Activated CD8-positive, alpha-beta memory T cell treated with anti-CD3 and anti-CD28 coated beads, Interleukin-2, amount 50 U/mL, for 48 hours (primary cell): ENCODE measurements at places on chromosomes 4 and X.

DNA sequence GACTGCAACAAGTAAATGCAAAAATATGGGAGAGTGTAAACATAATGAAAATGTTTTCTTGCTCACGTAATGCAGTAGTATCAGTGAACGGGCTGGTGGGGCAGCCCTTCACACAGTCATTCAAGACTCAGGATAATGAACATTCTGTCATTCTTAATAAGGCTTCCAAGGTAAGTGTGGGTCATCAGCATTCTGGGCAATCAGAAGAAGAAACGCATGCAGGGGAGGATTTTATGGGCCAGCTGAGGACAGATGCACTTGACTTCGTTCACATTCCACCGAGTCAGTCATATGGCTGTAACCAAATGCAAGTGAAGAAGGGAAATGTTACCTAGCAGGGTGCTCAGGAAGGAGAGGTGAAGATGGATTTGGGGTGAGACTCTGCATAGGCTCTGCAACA lies 68.0 kb upstream of the MAP9 start:
- no peak for DNase-seq

- no peak for DNase-seq
These were observed 196.8 kb downstream of the SPATA18 start for GRCh38 chr4:52247941-52248340.

DNA sequence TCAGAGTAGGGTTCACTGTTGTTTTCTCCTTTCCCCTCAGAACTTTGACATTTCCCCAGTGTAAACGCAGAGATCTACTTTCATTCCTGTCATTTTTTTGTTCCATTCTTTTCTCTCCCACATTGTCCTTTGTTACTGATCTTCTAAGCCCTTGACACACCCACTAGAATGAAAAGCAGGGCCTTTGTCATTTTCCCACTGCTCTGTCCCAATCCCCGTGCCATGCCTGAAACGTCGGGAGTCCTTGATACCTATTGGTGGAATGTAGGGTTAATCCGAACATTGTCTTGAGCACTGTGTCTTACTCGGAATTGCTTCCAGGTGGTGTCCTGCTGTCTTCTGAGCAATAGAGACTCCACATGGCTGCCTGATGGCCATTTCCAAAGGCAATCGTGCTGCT lies 887.1 kb upstream of the FRG1 start:
- no peak for DNase-seq

GRCh38 chr4:74402692-74403456 lies 37.9 kb downstream of the EREG start:
- DNase-seq: no peak
